ENCODE measurements at places on chromosomes 3 and 15. TPM values are rescaled to one million over a fixed set of nuclear protein-coding genes. Genes with fewer than 3 reads are reported as not detected.

DNA sequence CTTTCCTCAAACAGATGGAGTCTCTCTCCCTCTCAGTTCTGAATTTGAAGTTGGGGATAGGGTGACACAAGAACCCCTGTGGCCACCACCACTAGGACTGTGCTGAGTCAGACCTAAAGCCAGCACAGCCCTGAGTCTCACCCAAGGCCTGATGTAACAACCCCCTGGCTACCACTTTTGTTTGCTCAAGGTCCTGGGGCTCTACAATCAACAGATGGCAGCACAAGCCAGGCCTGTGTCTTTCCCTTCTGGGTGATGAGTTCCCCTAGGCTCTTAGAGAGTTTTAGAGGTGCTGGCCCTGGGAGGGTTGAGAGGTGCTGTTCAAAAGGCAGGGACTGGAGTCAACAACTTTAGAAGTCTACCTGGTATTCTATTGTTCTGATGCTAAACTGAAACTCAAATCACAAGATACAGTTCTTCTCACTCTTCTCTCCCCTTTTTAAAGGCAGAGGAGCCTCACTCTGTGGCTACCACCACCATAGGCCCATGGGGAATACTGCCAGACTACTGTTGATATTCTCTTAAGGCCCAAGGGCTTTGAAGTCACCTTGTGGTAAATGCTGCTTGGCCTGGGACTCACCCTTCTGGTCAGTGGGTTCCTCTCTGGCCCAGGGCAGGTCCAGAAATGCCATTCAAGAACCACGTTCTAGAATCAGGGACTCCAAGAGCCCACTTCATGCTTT lies 6.5 kb downstream of the OR5K4 start:
- no peaks in the 10 kb centered on the region for H3K36me3 ChIP-seq
- no peaks in the 10 kb centered on the region for H3K27me3 ChIP-seq
- no peak overlapping the region for H3K27ac ChIP-seq
- no peaks in the 10 kb centered on the region for H3K4me1 ChIP-seq
- DNase-seq, result no peak
- H3K4me3 ChIP-seq, result no peak overlapping the region

DNA sequence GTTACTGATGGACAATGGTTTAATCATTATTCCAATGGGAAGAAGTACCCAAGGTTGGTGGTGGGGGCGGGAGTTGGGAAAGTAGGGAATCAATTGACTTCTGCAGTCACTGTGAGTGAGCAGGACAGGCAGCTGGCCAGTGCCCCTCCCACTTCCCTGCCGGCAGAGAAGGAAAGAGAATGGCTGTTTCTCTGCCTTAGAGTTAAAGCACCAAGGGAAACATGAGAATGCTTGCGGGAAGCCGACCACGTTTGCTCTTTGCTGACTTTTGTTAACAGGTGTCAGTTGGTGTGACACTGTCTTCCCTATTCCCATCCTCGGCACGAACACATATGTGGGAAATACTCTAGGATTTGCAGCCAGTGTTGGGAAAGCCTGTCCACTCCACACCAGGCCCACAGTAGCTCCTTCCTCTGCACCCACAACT lies 33.5 kb upstream of the MFSD1 start:
- no peaks in the 10 kb centered on the region for H3K4me1 ChIP-seq
- H3K27ac ChIP-seq, result no peak overlapping the region
- H3K4me3 ChIP-seq, result no peak overlapping the region
- no peaks in the 10 kb centered on the region for H3K27me3 ChIP-seq

- peaks cover 7% of the 10 kb centered on the region for H3K4me1 ChIP-seq
- no peak overlapping the region for H3K4me3 ChIP-seq
- no peak overlapping the region for H3K27ac ChIP-seq
- no peaks in the 10 kb centered on the region for H3K36me3 ChIP-seq
- DNase-seq, result no peak
- H3K27me3 ChIP-seq, result no peaks in the 10 kb centered on the region
These were observed 222.8 kb upstream of the UBE2E2 start for GRCh38 chr3:22980346-22980745.

GRCh38 chr3:158100681-158101080 lies 5.5 kb downstream of the SHOX2 start:
- peaks cover 33% of the 10 kb centered on the region for H3K4me1 ChIP-seq
- no peak overlapping the region for H3K27ac ChIP-seq
- no peak for DNase-seq
- H3K27me3 ChIP-seq, result peaks cover 59% of the 10 kb centered on the region

DNA sequence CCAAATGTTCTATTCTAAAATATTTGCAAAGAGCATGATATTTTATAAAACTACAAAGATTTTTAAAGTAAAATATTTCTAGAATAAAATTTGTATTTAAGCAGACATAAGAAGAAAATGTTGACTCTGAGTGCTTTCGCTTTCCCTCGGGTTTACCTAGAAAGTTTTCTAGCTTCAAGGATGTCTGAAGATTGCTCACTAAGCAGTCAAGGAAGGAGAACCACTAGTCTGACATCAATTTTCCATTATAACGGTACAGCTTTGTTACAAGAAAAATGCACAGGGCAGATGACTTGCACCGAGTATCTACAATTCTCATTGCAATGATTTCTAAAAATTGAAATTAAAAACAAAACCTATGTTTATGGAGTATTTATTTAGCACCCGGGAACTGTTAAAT lies 14.2 kb downstream of the GPR15 start:
- H3K4me3 ChIP-seq, result no peak overlapping the region
- peaks cover 9% of the 10 kb centered on the region for H3K4me1 ChIP-seq
- no peaks in the 10 kb centered on the region for H3K36me3 ChIP-seq
- H3K27ac ChIP-seq, result no peak overlapping the region
- peaks cover 4% of the 10 kb centered on the region for H3K27me3 ChIP-seq

DNA sequence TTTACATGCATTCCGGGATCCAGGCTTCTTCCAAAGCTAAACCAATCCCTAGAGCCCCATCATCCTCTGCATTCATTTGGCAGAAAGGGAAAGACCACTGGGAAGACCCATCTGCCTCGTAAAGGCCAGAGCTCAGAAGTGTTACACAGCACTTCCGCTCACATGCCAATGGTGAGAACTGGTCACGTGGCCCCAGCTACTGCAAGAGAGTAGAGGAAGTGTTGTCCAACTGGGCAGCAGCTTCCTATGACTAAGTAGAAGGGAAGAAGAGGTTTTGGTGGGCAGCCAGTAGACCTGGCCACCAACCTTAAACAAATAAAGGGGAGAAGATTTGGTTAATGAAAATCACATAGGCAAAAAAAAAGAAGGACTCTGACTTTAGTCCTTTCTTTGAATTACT lies 74.4 kb upstream of the PPP2R3A start:
- H3K36me3 ChIP-seq, result no peaks in the 10 kb centered on the region
- no peak overlapping the region for H3K4me3 ChIP-seq
- no peaks in the 10 kb centered on the region for H3K27me3 ChIP-seq
- H3K4me1 ChIP-seq, result no peaks in the 10 kb centered on the region
- no peak for DNase-seq

IL5RA gene
- total RNA-seq, result not detected

- H3K4me3 ChIP-seq, result peak overlapping the region; percentile 89
- peaks cover 3% of the 10 kb centered on the region for H3K36me3 ChIP-seq
- H3K4me1 ChIP-seq, result peaks cover 33% of the 10 kb centered on the region
- peak; percentile 32 for DNase-seq
These were observed 735 bp downstream of the GOLGA8B start for GRCh38 chr15:34582461-34583371.

DNA sequence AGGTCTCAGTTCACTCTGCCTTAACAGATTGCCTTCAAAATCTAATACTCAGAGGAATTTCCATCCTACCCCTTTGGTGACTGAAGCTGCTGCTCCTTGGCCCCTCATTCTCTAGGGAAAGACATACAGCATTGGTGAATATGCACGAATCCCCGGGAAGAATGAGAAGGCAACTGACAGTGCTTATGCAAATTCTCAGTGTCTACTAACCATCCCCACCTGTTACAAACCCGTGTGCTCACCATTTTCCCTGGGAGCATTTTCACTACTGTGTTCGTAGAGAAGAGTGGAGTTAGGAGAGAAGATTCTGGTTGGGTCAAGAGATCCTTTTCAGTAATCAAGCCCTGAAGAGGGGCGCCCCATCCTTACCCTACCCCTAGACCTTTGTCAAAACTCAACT lies 37.7 kb downstream of the SYNM start:
- H3K36me3 ChIP-seq, result no peaks in the 10 kb centered on the region
- H3K4me3 ChIP-seq, result no peak overlapping the region
- no peak for DNase-seq
- H3K4me1 ChIP-seq, result no peaks in the 10 kb centered on the region

DNA sequence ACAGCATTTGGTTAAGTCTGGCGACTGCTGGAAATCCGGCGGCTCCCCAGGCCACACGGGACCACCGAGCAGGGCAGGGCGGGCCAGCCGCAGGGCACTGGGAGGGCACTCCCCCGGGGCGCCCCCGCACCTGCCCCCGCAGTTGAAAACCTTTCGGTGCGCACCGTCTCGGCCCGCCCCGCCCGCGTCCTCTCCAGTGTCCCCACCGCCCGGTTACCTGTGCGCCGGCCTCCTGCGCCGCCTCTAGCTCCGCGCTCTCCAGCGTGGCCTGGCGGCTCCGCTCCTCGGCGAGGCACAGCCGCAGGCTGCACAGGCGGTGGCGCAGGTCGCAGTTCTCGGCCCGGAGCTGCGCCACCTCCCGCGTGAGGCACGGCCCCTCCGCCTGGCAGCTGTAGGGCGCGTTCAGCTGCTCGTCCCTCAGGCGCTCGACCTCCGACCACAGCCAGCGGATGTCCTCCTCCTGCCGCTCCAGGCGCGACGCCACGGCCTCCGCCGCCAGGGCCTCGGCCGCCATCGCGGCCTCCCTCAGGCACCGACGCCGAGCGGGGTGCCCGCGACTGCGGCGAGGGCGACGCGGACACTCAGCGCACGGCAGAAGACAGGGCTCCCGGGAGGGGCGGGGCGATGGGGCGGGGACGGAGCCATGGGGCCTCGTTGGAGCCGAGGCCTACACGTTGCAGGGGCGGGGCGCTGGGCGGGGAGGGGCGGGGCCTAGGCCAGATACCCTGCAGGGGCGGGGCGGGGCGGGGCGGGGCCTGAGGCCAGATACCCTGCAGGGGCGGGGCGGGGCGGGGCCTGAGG lies at the start of gene TARS3:
Gene TARS3, minus strand, starts transcription at position 600 of the 801 bp plus-strand sequence. Its CDS starts 86 bp downstream, at position 514.
- peak; percentile 83 for DNase-seq
- peaks cover 30% of the 10 kb centered on the region for H3K36me3 ChIP-seq
- H3K27me3 ChIP-seq, result no peaks in the 10 kb centered on the region
- peak within 1 kb of the TSS; percentile 82 for H3K4me3 ChIP-seq
- H3K27ac ChIP-seq, result peak within 1 kb of the TSS; percentile 85

- no peak for DNase-seq
- H3K4me1 ChIP-seq, result peaks cover 9% of the 10 kb centered on the region
- H3K36me3 ChIP-seq, result no peaks in the 10 kb centered on the region
- no peaks in the 10 kb centered on the region for H3K27me3 ChIP-seq
- no peak overlapping the region for H3K27ac ChIP-seq
- no peak overlapping the region for H3K4me3 ChIP-seq
These were observed 13.0 kb downstream of the VIPR1 start for GRCh38 chr3:42515391-42515916.

- peaks cover 4% of the 10 kb centered on the region for H3K36me3 ChIP-seq
- H3K27ac ChIP-seq, result no peak overlapping the region
- no peak for DNase-seq
- H3K4me1 ChIP-seq, result peaks cover 12% of the 10 kb centered on the region
- no peaks in the 10 kb centered on the region for H3K27me3 ChIP-seq
- no peak overlapping the region for H3K4me3 ChIP-seq
These were observed 21.2 kb downstream of the PRKAR2A start for GRCh38 chr3:48826451-48826850.

CFAP20DC gene
- 1.6 TPM for total RNA-seq

GRCh38 chr3:37861620-37862041 lies at the start of gene CTDSPL:
Gene CTDSPL (plus strand): TSS chr3:37861880. CDS start chr3:37862200, 320 bp downstream.
- peaks cover 17% of the 10 kb centered on the region for H3K4me1 ChIP-seq
- H3K27ac ChIP-seq, result no peak within 1 kb of the TSS
- H3K36me3 ChIP-seq, result no peaks in the 10 kb centered on the region
- peak within 1 kb of the TSS; percentile 77 for H3K4me3 ChIP-seq
- peaks cover 35% of the 10 kb centered on the region for H3K27me3 ChIP-seq

DNA sequence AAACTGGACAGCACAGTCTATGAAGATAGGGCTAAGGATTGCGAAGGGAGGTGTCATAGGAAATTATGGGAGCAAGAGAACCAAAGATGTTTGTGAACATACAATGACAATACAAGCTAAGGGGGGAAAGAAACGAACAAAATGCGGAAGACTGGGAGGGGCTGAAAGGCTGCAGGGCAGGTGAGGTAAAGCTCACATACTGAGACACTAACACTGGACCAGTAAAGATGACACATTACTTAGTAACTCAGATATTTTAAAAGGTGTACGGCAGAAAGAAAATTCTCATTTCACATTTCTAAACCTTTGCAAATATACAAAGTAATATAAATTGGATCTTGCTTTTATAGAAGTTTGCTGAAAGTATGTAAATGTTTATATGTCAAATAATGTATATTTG lies 10.1 kb downstream of the CLDND1 start:
- H3K4me3 ChIP-seq, result no peak overlapping the region
- no peaks in the 10 kb centered on the region for H3K27me3 ChIP-seq
- peaks cover 2% of the 10 kb centered on the region for H3K4me1 ChIP-seq
- peaks cover 70% of the 10 kb centered on the region for H3K36me3 ChIP-seq
